ENCODE measurements at places on chromosomes 7 and 10. TPM values are rescaled to one million over a fixed set of nuclear protein-coding genes. Genes with fewer than 3 reads are reported as not detected.

The NUTM2A gene
- polyA plus RNA-seq, result 3.5 TPM

DNA sequence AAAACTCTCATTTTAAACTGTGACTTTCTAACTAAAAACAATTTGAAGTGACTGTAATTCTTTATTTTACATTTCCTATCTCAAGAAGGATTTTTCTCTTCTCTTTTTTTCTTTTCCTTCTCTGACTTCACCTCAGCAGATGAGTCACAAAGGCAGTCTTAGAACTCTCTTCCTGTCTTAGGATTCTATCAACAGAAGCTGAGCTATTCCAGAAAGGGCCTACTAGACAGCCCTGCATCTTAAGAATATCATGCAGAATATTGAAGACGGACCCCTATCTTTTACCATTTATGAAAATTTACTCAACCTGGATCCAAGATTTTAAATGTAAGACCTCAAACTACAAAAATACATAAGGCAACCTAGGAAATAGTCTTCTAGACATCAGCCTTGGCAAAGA is 365.7 kb upstream of the SEMA3C start:
- no peak for DNase-seq

DNA sequence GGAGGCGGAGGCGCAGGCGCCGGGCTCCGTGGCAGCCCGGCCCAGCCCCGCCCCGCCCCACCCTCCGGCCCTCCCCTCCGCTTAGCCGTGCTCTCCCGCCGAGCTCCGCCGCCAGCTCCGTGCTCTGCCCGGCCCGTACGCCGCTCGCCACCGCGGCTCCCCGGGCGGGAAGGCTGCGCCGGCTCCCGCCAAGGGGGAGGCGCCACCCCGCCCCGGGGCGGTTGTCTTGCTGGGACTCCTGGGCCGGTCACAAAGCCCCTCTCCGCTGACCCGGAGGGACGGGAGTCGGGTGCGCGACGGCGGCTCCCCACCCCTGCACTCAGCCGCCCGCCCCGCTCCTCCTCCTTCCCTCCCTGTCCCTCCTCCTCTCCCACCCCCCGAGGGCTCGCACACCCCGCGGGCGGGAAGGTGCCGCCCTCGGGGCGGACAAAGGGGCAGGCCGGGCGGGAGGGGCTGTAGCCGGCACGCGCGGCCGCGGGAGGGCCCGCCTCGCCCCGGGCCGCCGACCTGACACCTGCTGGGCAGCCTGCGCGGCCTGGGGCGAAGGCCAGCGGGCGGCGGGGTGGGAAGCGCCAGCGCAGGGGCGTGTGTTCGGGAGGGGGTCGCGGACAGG is 11.5 kb upstream of the SP8 start:
- no peak for DNase-seq

- no peak for DNase-seq
Observed at GRCh38 chr7:98831641-98832221, 38.1 kb downstream of the TMEM130 start.

- DNase-seq, result no peak
Observed at GRCh38 chr7:12239806-12240205, 28.7 kb downstream of the TMEM106B start.

DNA sequence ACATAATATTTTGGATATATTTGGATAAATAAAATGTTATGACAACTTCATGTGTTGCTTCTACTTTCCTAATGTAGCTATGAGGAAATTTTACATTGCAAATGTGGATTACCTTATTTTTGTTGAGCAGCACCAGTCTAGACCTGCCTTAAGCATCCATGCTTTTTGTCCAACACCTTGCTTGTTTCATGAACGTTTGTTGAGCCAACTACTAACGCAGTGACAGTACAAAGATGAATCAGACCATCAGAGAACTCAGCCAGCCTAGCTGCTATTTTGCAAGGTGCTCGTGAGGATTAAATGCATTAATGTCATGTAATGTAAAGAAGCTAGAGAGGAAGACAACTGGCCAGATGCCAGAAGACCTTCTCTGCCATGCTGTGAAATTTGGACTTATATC is 1.1 kb upstream of the ZC3HAV1L start:
- no peak for DNase-seq

DNA sequence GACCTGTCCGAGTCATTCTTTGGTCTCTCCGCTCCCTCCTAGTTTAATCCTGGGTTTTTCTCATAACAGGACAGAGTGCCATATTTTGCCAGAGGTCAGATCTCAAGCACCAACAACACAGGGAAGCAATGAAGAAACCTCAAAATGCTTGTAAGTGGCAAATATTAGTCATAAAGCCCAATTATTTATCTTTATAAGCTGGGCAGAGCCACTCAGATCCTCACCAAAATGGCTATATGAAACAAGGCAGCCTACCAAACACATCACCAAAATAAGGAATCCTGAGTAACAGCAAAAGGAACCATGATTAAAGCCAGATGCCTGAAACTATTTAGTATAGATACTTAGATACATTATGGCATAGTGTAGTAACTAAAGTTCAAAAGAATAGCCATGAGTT is 4.7 kb downstream of the ECD start:
- no peak for DNase-seq

DNA sequence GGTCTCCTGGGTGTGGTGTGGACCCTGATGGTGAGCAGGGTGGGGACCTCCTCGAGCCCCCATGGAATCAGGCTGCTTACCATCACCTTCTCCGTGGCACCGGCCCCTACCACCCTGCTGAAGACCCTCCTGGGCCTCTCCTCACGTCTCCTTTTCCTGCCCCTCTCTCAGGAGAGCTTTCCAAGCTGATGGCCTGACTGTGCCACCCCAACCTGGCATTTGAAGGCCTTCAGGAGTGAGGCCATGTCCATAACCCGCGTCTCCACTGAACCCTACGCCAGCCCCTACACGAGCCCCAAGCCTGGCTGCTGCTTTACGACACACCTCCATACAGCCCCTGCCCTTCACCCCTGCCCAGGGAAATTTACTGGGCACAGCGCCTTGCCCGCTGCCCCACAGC is 55.4 kb downstream of the ZRANB1 start:
- no peak for DNase-seq

Data from hindlimb muscle (tissue), 1 donor.